Stimulated activated CD4-positive, alpha-beta T cell treated with anti-CD3 and anti-CD28 coated beads, Interleukin-4, amount 100 ng/mL, for 48 hours (primary cell): ENCODE measurements at places on chromosomes 16 and 17.
A peak's percentile ranks its signal among the peaks of the same experiment; 100 is the strongest.

DNA sequence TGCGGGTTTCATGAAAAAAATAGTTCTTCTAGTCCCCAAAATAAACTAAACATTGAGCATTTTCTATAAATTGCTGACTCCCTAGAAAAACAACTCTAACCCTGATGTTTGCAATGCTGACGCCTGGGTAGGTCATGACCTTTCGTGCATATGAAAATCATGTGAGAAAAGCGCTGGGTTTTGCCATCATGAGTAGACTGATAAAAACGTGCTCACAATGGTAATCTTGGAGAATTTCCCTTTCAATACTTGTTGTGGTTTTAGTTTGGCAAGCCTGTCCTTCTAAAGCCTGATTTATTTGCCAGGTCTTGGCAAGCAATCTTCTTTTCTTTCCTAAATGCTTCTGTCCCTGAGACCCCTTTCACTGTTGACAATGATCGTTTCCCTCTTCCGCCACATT lies 4.0 kb upstream of the CLEC10A start:
- no peak for DNase-seq

GRCh38 chr16:85327731-85328675 lies 215.7 kb upstream of the CIBAR2 start:
- no peak for DNase-seq

- no peak for DNase-seq
These were observed 6.4 kb downstream of the CUEDC1 start for GRCh38 chr17:57948555-57949420.

DNA sequence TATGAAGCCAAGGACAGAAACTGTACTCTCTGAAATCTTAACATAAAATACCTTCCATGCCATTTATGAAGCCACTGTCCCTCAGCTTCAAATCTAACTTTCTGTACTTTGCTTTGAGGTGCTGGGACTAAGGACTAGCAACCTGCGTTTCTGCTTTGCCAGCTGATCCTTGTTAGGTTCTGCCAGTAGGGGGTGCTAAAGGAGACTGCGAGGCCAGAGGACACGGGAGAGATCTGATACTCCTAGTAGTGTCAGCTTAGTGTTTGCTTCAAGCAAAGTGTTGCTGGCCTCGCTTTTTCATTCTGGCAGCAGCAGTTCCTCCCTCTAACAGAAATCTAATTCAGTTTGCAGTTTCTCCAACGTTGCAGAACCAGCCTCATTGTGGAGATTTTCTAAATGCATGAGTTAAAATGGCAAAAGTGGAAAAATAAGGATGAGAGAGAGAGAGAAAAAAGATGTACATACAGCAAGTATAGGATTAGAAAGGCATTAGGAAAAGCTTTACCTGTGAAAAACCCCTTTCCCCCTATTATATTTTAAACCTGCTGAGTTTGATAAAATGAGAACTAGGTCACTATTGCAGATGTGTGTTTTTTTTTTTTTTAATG lies 297.5 kb downstream of the CA10 start:
- peak; percentile 6 for DNase-seq

GRCh38 chr16:57358086-57358420 lies 530 bp upstream of the CCL22 start:
- no peak for DNase-seq

- no peak for DNase-seq
These were observed 25.4 kb downstream of the CCR7 start for GRCh38 chr17:40539711-40540411.

DNA sequence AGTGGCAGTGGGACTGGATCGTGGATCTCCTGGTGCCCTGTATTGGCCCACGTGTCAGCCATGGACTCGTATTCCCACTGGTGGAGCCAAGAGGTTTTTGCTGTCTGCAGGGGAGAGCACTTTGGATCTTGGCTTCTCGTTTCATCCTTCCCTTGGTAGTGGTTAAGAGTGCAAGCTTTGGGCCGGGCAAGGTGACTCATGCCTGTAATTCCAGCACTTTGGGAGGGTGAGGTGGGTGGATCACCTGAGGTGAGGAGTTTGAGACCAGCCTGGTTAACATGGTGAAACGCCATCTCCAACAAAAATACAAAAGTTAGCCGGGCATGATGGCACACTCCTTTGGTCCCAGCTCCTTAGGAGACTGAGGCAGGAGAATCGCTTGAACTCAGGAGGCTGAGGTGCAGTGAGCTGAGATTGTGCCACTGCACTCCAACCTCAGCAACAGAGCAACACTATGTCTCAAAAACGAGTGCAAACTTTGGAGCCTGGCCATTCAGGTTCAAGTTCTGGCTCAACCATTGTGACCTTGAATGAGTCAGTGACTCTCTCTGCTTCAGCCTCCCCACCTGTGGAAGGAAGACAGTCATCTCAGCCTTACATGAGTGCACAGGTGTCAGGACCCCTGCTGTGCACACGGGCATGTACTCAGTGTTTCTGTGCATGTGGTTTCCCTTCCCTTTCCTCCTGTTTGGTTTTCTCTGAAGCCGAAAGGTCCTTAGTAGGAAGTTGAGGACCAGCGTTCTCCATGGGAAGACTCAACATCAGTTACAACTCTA lies 57.4 kb downstream of the PLCG2 start:
- no peak for DNase-seq

DNA sequence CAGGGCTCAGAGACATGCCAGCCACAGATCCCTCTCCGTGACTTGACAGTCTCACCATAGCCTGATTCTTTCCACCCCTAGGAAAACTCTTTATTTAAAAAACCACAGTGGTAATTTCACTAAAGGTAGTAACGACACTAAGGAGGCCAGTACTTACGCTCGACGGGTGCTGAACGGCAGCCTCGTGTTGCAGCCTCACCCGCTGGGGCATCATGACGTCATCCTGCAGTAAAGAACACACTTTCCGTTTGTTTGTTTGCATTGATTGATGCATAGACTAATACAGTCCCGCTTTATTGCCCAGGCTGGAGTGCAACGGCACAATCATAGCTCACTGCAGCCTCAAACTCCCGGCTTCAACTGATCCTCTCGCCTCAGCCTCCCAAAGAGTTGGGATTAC lies 65.1 kb upstream of the METRNL start:
- no peak for DNase-seq

- DNase-seq, result no peak
These were observed 29.8 kb downstream of the COX4I1 start for GRCh38 chr16:85829171-85829719.

GRCh38 chr17:61140081-61140786 lies 259.4 kb upstream of the TBX2 start:
- DNase-seq, result no peak

DNA sequence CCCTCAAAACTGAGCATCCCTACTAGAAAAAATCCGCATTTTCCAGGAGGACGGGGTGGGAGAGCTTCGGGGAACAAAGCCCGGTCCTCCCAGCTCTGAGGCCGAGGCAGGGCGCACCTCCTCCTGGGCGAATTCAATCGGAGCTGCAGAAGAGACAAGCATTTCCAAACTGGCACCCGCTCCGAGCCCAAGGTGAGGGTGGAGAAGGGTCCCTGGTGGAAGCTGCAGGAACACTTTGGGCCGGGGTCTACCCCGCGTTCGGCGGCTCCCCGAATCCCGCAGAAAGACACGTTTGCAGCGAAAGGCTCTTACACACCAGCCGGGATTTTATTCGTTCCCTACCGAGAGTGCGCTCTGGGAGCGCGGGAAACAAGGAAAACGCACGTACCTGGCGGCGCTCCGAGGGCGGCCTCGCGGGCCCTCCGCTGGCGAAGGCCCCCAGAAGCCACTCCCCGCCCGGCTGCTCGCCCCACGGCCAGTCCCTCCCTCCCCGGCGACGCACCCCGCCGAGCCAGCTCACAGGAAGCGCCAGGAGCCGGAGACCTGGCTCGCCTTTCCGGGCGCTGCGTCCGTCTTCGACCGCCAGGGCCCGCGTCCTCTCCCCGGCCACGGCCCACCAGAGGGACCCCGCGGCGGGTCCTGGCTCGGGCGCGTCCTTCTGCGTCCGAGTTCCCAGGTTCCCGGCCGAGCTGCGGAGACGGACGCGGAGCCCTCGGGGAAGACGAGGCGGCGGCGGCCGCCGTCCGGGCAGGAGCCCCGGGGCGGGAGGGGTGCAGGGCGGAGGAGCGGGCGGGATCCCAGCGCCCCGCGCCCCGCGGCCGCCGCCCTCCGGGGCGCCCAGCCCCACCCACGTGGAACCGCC lies 49.8 kb upstream of the BAHCC1 start:
- DNase-seq, result peak; percentile 55

DNA sequence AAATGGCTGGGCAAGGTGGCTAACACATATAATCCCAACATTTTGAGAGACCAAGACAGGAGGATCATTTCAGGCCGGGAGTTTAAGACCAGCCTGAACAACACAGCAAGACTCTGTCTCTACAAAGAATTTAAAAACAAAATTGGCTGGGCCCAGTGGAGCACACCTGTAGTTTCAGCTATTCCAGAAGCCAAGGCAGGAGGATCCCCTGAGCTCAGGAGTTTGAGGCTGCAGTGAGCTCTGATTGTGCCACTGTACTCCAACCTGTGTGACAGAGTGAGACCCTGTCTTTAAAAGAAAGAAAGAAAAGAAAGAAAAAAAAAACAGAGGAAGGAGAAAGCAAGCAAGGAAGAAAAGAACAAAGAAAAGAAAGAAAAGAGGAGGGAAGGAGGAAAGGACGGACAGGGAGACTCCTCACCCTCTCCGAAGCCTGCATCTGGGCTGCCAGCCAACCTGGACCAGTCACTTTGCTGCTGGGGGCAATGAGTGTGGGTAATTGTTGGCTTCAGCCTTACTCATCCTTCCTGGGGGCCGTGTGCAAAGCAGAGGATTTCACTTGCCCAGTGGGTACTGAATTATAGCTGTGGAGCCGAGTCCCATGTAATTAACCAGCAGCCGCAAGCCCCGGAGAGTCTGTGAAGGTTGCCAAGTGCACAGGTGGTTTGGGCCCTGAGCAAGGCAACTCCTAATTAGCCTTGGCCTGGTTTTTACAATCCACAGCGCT lies 6.7 kb upstream of the MT4 start:
- DNase-seq, result no peak

- DNase-seq, result no peak
These were observed 418.0 kb upstream of the PSMD7 start for GRCh38 chr16:73878611-73879010.

DNA sequence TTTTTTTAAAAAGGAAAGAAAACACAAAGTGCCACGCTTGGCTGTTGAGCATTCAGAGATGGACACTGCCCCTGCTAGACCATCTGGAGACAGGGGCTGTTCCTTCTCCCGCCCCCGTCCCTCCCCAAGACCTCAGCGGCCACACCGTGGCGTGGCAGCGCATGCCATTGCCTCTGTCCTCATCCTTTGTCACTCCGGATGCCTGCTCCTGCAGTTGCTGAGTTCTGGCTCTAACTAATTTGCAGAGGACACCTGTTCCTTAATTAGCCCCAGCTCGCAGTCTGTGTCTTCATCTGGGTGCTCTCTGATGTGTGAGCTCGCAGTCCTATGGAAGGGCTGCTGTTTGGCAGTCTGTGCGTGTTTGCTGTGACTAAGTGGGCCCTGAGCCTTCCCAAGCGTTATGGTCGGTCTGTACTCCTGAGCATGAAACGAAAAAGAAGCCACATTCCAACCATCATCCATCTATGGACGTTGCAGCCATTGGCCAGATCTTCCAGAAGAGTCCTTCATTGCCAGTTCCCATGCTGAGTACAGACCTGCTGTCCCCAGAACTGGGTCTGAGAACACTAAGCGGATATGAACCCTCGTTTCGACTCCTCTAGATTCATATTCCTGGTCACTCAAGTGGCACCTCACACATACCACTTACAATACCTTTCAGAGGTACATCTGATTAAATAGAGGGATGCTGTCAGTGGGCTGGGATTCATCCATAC lies 40.9 kb upstream of the NAT9 start:
- DNase-seq, result no peak

- peak; percentile 82 for DNase-seq
These were observed at the start of gene FAM83G for GRCh38 chr17:19004421-19005136. Gene FAM83G, minus strand, starts transcription at chr17:19004764. Its CDS starts 723 bp downstream, at chr17:19004041.

DNA sequence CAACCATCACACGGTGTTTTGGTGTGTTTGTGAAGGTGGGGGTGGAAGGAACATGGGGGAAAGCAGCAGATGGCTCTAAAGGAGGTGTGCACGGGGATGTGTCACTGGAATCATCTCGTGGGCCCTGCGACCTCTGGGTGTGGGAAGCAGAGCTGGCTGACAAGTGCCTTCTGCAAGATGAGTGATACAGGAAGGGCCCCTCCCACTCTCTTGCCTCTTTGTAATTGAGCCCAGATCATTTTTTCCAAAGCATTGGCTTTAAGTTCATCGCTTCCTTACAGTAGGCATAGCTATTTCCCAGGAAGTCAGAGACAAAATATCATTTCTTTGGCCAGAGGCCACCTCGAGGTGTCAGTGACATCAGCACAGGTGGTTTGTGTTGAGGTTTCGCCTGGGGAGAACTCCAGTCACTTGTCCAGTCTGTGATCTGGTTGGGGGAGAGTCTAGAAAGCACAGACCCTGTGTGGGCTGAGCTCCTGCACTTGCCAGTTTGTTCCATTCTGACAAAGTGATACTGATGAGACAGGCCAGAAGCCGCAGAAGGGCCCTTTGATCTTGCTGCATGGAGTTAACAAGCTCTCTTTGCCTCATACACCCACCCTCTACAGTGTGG lies 20.6 kb upstream of the SNTB2 start:
- DNase-seq, result peak; percentile 59

DNA sequence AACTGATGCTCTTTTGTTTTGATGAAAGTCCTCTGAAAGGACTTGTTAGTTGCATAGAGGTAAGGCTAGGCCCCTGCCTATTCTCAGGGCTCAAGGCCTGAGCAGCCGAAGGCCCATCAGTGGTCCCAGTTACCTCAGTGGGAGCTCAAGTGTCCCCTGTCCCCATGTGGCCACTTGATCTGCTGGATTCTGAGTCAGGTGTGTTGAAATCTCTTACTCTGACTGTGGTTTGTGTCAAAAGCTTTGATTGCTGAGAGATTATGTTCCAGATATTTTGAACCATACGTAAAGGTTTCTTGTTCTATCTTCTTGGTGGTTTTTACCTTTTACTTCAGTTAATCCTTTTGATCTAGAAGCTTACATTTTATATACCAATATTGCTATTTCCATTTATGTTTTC lies 191.7 kb downstream of the LGALS9B start:
- no peak for DNase-seq

- no peak for DNase-seq
These were observed 2.4 kb downstream of the TBX4 start for GRCh38 chr17:61454381-61455323.

DNA sequence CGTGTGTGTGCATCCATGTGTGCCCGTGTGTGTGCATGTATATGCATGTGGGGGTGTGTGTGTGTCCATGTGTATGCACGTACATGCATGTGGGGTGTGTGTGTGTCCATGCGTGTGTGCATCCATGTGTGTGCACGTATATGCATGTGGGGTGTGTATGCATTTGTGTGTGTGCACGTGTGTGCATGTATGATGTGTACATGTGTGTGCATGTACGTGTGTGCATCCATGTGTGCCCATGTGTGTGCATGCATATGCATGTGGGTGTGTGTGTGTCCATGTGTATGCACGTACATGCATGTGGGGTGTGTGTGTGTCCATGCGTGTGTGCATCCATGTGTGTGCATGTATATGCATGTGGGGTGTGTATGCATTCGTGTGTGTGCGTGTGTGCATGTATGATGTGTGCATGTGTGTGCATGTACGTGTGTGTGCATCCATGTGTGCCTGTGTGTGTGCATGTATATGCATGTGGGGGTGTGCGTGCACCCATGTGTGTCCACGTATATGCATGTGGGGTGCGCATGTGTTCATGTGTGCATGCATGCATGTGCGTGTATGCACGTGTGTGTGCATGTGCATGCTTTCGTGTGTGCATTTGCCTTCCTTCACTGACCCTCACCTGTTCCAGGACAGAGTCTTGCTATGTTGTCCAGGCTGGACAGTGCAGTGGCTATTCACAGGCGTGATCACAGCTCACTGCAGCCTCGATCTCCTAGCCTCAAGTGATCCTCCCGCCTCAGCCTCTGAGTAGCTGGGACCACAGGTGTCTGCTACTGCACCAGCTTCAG lies 129.6 kb upstream of the TNRC6C start:
- DNase-seq, result no peak
